ENCODE measurements at places on chromosomes 2 and 18.

DNA sequence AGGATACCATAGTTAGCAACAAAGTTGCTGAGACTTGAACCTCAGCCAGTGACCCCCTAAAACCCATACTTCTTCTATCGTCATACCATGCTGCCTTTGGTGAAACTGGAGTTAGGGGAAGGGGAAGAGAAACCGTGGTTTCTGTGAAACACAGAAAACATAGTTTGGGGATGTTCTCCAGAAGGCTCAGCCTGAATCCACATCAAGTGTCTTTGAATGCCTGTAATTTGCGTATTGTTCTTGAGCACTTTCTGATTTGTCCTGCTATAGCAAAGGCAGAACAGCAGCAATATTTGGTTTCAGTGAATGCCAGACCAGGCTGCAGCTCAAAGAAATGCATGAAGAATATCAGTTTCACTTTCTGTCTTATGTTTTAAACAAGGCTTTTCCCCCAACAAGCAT lies 258.7 kb downstream of the TTC32 start:
- no peak for DNase-seq

DNA sequence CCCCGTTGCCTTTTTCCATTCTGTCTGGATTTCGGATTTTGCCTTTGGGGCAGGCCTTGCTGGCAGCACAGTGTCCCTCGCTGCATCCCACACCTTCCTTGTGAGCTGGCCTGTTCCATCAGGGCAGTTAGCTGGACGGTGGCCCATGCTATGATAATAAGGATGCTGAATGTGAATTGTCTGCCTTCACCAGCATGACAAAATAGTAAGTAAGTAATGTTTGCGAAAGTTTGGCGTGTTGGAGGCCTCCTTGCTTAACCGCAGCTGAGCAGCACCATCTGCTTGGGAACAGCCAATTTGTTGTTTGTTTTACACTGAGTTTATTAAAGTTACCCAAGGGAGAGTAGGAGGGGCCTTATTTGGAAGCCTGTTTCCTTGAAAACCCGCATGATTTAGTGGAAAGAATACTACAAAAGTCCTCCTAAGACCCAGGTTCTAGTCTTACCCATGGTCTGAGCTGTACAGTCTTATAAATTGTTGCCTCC lies 469.7 kb upstream of the FANCL start:
- no peak for DNase-seq

DNA sequence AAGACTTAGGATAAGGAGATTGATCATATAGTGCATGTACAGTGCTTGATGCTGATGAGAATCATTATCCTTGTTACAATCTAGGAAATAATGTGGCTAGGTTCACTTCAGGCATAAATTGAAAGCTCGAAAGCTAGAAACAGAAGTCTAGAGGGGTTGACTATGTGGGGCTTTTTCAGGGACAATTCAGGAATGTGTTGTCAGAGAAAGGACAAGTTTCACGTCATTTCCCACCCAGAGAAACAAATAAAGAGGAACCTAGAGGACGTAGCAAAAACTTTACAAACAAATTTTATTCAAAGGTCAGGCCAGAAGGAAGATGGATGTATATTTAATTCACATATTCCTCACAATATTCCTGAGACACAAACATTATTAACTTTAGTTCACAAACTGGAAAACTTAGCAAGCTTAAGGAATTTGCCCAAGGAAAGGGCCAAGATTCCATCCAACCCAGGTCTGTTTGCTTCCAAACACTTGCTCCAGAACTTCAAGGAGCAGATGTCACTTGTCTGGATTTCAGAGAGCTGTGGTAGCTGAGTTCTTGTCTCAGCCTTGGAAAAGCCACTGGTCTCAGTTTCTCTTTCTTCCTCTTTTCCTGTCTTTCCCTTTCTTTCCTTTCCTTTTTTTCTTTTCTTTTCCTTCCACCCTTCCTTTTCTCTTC lies 7.4 kb downstream of the CYRIA start:
- no peak for DNase-seq

- no peak for DNase-seq
Measured at GRCh38 chr18:36589857-36590543, 238.8 kb downstream of the TPGS2 start.

DNA sequence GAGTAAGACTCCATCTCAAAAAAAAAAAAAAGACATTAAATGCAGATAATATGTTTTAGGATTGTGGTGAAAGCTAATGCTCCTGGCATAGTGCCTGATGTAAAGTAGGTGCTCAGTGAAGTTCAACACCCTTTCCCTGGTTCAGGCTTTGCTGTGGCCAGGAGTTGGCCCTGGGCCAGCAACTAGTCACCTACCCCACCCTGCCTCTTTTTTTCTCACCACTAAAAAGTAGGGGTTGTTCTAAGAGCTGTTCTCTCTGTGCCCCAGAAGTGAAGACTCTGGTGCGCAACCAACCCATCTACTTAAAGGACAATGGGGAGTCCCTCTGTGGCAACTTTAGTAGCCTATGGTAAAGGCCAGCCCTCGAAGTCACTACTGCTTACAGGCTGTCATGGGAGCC lies 75.9 kb downstream of the DNMT3A start:
- no peak for DNase-seq

Data from activated naive CD8-positive, alpha-beta T cell treated with anti-CD3 and anti-CD28 coated beads, Interleukin-2, amount 10 ng/mL, durations not matched to agents 7 days and 5 days (primary cell).